ENCODE measurements at places on chromosomes 4 and X. TPM values are rescaled to one million over a fixed set of nuclear protein-coding genes. Genes with fewer than 3 reads are reported as not detected.
A peak's percentile ranks its signal among the peaks of the same experiment; 100 is the strongest.

DNA sequence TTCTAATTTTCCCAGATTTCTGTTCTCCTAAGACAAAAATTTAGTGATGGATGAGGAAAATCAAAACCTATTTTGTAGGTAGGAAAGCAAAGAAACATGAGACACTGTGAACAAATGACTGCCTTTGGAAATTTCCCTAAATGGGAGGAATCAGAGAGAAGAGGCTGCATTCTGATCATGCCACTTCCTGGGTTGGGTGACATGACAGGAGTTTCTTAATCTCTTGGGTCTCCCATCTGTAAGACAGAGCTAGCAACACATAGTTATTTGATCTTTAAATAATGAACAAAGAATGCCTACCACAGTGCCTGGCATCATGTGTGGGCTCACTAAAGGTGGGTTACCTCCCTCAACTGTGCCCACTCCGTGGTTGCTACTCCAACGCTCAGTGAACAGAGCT, 57.1 kb downstream of the CCDC149 start:
- no peak for DNase-seq

- DNase-seq, result no peak
These were observed 498.1 kb downstream of the NLGN4X start for GRCh38 chrX:5730556-5730955.

- DNase-seq, result no peak
These were observed 340.1 kb upstream of the FSTL5 start for GRCh38 chr4:162503868-162504267.

- no peak for DNase-seq
These were observed 72.2 kb upstream of the ZXDB start for GRCh38 chrX:57519578-57520118.

GRCh38 chr4:89640620-89641366, 196.2 kb downstream of the SNCA start:
- DNase-seq, result peak; percentile 19

DNA sequence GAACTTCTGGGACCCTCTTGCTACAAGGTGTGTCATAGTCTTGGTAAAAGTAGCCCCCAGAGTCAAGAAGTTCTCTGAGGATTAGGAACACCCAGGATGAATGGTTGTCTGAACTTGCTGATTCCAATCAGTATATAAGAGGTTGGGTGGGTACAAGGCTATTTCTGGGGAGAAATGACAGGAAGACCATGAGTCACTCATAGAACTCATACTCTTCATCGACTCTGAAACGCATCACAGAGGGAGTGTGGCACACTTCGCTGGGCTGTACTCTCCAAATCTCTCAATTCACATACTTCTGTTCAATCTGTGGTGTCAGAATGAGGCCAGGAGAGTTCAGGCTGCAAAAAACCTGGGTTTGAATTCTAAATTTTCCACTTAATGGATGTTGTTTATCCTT, 193.2 kb upstream of the LEF1 start:
- no peak for DNase-seq

DNA sequence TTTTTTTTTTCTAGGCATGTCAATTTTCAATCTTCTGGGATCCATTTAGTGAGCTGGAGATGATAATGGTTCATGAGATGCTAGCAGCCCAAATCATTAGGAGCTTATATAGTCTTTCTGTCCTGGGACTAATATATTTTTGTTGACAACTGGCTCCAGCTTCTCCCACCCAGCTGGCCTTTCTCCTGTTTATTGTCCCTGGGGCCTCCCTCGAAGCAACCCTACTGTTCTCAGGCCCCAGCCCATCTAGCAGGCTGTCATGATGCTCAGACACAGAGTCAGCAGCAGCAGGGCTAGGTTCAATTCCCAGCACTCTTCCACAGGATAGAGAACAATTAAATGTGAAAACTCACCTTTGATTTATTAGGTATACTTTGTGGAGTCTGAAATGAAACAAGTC, 127.6 kb upstream of the MID1 start:
- DNase-seq, result no peak

DNA sequence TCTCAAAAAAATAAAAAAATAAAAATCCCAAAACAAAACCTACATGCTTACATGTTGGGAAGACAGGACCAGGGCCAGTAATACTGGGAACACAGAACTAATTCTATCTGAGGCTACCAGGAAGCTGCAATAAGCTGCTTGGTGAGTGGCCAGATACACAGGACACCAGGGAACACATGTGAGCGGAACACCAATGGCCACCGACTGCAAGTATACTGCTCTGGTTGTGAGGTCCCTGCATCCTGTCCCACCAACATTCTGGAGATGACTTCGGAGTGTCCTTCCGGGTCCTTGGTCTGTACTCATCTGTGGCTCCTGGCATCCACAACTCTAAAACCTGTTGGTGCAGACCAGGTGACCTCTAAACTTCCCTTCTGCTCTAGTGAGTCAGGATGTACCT, 2.7 kb downstream of the TNIP2 start:
- DNase-seq, result no peak

DNA sequence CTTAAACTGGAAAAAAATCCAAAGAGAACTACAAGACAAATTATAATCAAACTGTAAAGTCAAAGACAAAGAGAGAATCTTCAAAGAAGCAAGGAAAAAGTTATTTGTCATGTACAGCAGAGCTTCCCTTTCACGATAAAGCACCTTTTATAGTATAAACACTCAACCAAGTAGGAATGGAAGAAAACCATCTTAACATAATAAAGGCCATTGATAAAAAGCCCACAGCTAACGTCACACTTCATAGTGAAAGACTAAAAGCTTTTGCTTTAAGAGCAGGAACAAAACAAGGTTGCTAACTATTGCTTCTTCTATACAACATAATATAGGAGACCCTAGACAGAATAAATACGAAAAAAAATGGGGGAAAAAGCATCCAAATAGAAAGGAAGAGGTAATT, 595.7 kb upstream of the POU3F4 start:
- DNase-seq, result no peak

GRCh38 chr4:113574636-113575103, 186.9 kb downstream of the CAMK2D start:
- no peak for DNase-seq

GRCh38 chrX:9498236-9498635, 33.4 kb downstream of the TBL1X start:
- no peak for DNase-seq

The CDX4 gene
- not detected for total RNA-seq

The LRIT3 gene
- 0.26 TPM for total RNA-seq

The MAB21L2 gene
- not detected for total RNA-seq

The HPSE gene
- total RNA-seq, result 1.3 TPM
